ENCODE measurements at places on chromosomes 7 and 10. TPM values are rescaled to one million over a fixed set of nuclear protein-coding genes. Genes with fewer than 3 reads are reported as not detected.

DNA sequence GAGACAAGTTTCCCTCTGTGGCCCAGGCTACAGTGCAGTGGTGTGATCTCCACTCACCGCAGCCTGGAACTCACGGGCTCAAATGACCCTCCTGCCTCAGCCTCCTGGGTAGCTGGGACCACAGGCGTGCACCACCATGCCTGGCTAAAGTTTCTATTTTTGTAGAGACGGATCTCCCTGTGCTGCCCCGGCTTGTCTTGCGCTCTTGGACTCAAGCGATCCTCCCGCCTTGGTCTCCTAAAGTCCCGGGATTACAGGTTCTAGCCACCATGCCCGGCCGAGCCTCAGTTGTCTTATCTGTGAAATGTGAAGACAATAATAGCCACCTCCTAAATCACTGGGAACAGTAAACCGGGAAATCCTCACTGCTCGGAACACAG is 88.1 kb downstream of the FOXL3 start:
- DNase-seq, result no peak

DNA sequence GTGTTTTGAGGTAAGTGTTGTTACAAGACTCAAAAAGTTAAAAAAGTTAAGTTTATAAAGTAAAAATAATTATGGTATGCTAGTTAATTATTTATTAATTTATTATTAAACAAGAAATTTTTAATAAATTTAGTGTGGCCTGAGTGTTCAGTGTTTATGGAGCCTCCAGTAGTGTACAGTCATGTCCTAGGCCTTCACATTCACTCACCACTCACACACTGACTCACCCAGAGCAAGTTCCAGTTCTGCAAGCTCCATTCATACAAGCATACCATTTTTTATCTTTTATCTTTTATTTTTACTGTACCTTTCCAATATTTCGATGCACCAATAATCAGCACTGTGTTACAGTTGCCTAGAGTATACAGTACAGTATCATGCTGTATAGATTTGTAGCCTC is 381.2 kb upstream of the MGMT start:
- no peak for DNase-seq

- no peak for DNase-seq
These were observed 45.1 kb upstream of the INPP5A start for GRCh38 chr10:132492323-132493025.

DNA sequence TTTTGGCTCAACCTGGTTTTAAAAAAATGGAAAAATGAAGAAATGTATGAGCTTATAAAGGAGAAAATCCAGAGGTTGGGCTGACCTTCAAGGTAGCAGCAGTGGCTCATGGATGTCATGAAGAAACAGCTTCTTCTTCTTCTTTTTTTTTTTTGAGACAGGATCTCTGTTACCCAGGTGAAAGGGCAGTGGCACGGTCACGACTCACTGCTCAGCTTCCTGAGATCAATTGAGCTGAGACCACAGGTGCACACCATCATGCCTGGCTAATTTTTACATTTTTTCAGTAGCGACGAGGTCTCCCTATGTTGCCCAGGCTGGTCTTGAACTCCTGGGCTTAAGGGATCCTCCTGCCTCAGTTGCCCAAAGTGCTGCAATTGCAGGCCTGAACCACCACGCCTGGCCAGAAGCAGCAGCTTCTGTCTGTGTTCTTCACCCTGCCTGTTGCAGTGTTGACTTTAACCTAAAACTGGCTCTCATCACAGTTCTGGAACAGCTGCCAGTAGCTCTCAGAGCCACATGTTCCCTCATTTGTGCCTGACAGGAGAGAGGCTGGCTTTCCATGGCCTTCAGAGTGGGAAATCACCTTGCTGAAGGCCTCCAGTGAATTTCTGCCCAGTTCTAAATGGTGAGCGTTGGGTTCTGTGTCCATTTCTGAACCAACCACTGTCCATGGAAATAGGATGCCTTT is 117.7 kb downstream of the PFKFB3 start:
- DNase-seq, result no peak

- DNase-seq, result no peak
These were observed 11.0 kb upstream of the COL17A1 start for GRCh38 chr10:104096692-104097091.

DNA sequence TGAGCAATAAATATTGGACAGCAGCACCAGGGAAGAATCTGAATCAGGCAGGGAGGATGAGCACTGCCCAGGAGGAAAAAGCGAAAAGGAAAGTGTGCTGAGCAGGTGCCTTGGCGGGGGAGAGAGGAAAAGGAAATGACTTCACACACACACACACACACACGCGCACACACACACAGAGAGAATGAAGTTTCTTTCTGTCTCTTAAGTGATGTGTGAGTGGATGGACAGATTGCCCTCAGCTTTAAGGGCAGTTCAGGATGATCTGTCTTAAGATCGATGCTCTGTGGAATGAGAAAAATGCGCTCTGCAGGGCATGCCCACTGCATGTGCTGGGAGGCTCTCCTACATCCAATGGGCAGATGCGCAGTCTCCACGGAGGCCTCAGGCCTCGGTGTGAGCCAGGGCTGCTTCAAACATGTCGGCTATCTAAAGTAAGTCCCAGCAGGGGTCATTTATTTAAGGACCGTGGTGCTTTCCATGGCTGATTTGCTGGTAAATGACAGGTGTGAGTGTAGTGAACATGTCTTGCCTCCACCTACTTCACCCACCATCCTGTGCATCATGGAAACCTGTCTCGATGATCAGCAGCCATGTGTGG is 2.5 kb upstream of the ACBD5 start:
- DNase-seq, result no peak

DNA sequence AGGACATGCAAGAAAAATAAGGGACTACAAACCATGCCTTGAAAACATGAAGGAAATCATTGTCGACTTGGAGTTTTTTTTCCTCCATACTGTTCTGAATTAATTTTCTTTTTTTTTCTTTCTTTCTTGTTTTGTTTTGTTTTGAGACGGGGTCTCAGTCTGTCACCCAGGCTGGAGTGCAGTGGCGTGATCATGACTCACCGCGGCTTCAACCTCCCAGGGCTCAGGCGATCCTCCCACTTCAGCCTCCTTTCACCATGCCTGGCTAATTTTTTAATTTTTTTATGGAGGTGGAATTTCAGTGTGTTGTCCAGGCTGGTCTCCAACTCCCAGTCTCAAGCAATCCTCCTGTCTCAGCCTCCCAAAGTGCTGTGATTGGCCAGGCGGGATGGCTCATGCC is 11.6 kb downstream of the UCMA start:
- no peak for DNase-seq

DNA sequence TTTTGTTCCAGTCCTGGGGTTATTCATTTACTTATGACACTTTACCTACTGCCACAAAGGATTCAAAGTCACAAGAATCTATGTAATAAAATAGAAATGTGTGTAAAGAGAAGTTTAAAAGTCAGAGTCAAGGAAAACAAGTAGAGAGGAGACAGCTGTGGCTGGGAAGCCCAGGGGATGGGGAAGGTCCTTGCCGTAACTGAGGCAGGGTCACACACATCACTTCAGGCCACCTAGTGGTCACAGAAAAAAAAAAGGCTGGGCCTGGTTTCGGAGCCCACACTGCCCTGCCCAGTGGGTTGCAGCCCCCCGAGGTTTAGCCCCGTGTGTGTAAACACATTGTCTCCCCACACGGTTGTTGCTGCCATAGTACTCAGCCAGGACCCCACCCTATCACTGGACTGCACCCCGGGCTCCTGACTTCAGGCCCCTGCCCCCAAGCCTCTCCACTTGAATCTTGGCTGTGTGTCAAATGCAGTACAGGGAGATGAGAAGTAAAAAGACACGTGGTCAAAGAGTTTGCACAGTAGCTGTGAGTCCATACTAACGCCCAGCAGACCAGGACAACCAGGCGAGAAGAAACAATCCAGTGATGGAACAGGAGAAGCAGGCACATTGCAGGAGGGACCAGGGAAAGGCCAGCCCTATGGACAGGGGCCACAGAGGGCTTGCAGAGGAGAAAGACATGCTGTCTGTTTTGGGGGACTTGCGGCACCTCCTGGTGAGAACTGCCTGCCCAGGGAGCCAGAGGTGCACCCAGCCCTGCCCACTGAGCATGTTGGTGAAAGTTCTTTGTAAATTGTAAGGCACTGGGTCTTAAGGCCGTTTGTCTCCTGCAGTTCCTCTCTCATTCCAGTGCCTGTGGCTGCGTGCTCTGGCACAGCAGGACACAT is 91.4 kb upstream of the MACROH2A2 start:
- DNase-seq, result no peak

DNA sequence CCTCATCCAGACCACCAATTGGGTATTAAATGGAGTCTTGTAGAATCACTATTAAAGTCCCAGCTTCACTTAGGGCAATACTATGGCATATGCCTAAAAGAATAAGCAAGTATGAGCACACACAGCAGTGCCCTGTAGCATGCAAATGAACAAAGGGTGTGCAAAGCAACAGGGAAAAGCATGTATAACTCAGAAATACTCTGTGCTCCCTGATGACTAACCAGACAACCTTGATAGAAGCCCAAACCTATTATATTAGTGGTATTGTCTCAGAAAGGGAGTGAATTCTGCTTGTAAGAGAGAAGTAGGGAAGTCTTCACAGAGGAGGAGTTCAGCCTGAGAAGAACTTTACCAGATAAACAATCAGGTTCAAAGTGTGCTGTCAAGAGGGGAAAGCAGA is 131.2 kb downstream of the DGKI start:
- no peak for DNase-seq

DNA sequence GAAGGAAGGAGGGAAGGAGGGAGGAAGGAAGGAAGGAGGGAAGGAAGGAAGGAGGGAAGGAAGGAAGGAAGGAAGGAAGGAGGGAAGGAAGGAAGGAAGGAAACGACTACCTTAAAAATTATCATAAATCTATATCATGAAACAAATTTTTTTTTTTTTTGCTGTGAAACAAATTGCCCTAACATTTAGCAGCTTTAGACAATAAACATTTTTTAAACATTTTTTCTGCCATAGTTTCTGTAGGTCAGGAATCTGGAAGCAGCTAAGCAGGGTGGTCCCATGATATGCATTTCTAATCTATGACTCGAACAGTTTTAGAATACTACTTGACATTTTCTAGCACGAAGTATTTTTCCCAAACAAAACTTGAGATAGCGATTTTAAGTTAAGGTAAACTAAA is 42.9 kb upstream of the TSPAN13 start:
- DNase-seq, result no peak

DNA sequence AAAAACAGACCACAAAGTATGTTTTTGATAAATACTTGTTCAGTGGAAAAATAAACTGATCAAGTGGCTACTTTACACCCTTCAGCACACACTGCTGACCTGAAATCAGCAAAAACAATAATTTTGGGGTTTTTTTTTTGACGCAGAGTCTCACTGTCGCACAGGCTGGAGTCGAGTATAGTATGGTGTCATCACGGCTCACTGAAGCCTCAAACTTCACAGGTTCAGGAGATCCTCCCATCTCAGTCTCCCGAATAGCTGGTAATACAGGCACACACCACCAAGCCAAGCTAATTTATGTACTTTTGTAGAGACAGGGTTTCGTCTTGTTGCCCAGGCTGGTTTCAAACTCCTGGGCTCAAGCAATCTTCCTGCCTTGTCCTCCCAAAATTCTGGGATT is 30.6 kb downstream of the TARP start:
- no peak for DNase-seq

- no peak for DNase-seq
These were observed 72.5 kb downstream of the CHRM2 start for GRCh38 chr7:136940917-136941316.

GRCh38 chr10:111116762-111117445 is 40.1 kb downstream of the ADRA2A start:
- no peak for DNase-seq

The PON1 gene
- not detected for total RNA-seq

The YKT6 gene
- total RNA-seq, result 44.3 TPM

The ZNF365 gene
- 0.21 TPM for total RNA-seq

The TSPAN33 gene
- 4.2 TPM for total RNA-seq

The NPY4R gene
- total RNA-seq, result 0.63 TPM

The TYW1B gene
- total RNA-seq, result 7.1 TPM

The SH2B2 gene
- 10.8 TPM for total RNA-seq

The AMPH gene
- total RNA-seq, result 5.2 TPM

The NT5C2 gene
- total RNA-seq, result 52.2 TPM
